ENCODE measurements at places on chromosomes 7 and 10.

GRCh38 chr10:50275650-50276235 is 24.4 kb upstream of the ASAH2 start:
- DNase-seq = peak; percentile 11

DNA sequence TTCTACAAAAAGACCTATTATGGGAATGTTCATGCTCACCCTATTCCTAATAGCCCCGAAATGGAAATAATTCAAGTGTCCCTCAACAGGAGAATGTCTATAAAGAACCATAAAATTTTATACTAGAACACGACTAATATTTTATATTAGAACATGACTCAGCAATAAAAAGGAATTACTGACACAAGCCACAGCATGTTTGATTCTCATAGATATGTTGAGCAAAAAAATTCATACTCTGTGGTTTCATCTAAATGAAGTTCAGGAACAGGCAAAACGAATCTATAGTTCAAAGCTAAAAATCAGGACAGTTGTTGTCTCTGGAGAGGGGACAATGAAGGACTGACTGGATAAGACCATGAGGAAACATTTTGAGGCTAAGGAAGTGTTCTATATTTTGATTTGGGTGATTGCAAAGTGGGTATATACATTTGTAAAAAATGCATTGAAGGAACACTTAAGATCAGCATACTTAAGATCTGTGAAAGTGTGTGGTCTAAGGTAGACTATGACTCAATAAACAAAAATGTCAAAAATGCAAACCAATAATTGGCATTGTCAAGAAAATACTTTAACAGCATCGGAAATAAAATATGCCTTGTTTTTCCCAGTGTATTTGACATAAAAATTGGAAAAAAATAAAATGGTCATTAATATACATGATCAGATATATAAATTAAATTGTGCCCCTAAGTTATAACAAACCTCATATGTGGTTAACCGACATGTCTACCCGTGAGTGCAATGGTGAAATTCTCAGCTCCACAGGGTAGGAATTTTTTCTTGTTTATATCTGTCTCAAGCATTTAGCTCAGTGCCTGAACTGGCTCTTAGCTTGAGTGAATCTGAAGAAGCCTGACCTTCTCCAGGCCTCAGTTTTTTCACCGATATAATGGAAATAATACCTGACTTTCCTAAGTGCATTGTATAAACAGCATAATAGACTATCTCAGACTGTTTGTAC is 124.9 kb upstream of the CTTNBP2 start:
- no peak for DNase-seq

DNA sequence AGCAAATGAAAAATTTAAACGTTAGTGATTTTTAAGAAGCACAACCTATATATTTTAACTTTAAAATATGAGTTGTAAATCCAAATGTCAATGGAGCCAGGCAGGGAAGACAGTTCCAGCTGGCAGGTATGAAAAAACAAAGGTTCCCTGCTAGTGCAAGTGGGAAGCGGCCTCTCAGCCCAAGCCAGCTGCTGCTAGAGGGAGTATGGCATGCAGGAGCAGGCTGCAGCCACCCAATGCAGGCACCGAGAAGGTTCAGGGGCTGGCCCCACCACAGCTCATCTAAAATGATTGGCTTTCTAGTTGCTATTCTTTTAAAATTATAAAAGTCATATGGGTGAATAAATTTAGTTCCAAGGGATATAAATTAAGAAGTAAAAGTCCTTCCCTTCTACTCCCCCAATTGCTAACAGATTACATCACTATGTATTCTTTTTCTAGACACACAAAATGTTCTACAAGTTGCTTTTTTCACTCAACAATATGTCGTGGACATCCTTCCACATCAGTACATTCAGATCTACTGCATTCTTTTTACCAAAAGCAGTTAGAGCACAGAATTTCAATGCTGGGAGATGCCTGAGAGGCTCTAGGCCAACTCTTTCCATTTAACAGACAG is 69.3 kb downstream of the SGMS1 start:
- no peak for DNase-seq

- no peak for DNase-seq
Observed at GRCh38 chr10:18221123-18221522, 80.9 kb downstream of the CACNB2 start.

- DNase-seq = no peak
Observed at GRCh38 chr10:71246591-71247413, 34.4 kb downstream of the UNC5B start.

GRCh38 chr7:150778738-150779301 is 21.3 kb downstream of the TMEM176B start:
- peak; percentile 72 for DNase-seq

- no peak for DNase-seq
Observed at GRCh38 chr7:32670110-32671025, 175.1 kb downstream of the AVL9 start.

GRCh38 chr10:114026189-114027040 is 17.3 kb upstream of the ADRB1 start:
- DNase-seq = no peak

DNA sequence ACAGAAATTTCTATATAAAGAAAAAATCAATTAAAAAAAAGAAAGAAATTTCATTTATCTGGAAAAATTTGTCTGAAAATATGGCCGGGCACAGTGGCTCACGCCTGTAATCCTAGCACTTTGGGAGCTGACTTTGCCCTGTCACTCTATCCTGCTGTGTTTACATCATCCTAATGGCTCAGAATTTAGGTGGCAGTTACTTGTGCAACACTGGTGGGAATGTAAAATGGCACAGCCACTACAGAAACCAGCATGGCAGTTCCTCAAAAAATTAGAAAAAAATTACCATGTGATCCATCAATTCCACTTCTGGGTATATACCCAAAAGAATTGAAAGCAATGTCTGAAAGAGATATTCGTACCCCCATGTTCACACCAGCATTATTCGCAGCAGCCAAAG is 405.2 kb upstream of the AUTS2 start:
- DNase-seq = no peak

- no peak for DNase-seq
Observed at GRCh38 chr7:3767917-3768777, 467.1 kb downstream of the SDK1 start.

GRCh38 chr7:136016649-136017395 is 39.7 kb upstream of the MTPN start:
- DNase-seq = no peak

- no peak for DNase-seq
Observed at GRCh38 chr7:117385363-117386109, 41.8 kb downstream of the ASZ1 start.

GRCh38 chr10:84355106-84355505 is 26.7 kb downstream of the CCSER2 start:
- no peak for DNase-seq

DNA sequence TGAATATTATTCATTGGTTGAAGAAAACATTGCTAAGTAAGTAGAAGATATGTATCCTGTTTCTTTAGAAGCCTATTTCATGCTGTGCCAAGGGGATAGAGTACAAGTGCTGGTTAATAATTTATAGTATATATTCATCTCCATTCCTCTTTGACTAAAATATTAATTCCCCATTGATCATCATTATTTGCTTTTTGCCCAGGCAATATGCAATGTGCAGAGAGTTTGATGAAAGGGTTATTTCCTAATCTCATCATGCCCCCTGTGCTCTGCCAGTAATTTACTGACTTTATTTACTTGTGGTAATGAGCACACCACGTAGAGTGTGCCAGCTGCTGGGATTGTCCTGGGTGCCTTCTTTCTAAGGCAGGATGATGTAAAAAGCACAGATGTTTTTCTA is 180.9 kb downstream of the REEP3 start:
- DNase-seq = no peak

GRCh38 chr7:30896783-30897637 is 14.6 kb upstream of the AQP1 start:
- no peak for DNase-seq

DNA sequence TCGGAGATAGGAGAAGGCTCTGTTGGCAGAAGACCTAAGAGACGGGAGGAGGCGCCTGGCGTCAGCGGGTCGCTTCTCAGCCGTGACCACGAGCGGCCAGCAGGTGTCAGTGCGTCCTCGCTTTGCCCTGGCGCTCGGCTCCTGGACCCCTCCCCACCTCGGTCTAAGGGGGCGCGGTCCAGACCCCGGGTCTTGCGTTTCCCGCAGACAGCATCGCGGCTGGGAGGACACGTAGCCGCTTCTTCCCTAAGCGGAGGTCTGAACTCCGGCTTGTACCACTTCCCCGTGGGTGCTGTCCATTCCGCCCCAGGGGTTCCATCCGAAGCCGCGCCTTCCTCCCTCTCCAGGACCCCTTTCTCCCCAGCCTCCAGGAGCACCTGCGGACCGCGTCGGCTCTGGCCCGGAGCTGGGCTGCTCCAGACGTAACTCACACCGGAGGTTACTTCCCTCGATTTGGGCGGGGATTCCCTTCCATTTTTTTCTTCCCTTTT is 593 bp upstream of the ADRA2A start:
- peak; percentile 33 for DNase-seq

- no peak for DNase-seq
Observed at GRCh38 chr10:46096446-46096845, 50.4 kb upstream of the MSMB start.

GRCh38 chr7:121755818-121756552 is 117.0 kb upstream of the PTPRZ1 start:
- no peak for DNase-seq

DNA sequence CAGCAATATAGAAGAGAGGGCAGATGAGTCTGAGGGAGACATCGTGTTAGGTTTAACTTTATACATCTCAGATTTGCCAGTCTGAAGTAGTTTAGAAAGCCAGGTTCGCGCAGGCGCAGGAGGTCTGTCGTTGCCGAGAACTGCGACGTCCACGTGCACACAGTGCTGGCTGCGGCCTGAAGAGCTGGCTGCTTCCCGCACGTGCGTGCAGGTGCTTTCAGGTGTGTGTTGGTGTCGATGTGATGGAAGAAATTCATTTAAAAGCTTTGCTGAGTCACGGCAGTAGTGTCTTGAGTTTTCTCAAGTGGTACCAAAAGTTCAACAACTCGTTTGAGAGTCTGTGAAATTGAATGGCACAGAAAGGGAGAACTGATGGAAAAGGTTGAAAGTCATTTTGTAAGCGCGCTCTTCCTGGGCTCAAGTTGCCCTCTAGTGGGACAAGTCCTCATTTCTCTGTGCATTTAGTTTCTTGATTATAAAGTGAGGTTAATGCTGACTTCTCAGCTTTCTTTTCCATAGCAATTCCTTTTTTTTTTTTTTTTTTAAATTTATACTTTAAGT is 18.6 kb downstream of the WDR37 start:
- DNase-seq = no peak

- no peak for DNase-seq
Observed at GRCh38 chr7:44324481-44325200, 753 bp downstream of the CAMK2B start.

Data from activated T-cell treated with anti-CD3 and anti-CD28 coated beads, Interleukin-2, amount 50 U/mL, for 4 hours (primary cell).